Kidney glomerular epithelial cell (primary cell): ENCODE measurements at places on chromosomes 6 and 20.
A peak's percentile ranks its signal among the peaks of the same experiment; 100 is the strongest.

DNA sequence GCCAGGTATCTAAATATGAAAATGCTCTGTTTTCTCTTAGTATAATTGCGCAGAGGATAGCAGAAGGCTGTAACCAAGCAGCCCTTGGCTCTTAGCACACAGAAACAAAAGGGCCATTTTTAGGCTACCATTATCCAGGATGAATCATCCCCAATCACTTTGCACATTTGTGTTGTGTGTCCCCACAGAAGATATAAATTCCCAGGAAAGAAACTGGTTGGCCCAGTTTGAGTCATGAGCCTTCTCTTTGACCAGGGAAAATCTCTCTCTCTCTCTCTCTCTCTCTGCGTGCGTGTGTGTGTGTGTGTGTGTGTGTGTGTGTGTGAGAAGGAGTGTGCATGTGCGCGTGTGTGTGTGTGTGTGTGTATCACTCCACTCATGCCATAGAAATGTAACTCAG lies 178.5 kb downstream of the FRK start:
- no peak for DNase-seq

DNA sequence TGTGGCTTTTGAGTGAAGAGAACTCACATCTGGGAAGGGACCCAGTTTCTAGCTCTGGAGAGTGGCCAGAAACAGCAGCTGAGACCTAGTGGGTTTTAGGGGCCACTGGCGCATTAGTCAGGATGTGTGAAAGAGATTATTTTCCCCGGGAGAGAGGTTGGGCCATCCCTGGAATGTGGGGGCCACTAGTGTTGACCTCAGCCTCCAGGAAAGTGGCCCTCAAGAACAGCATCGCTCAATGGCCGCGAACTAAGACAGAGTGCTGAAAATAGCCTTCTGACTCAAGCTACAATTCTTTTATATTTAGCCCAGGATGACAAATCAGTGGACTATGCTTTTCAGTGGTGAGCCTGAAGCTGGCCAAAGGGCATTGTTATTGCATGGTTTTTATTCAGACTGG lies 210.4 kb upstream of the RNF24 start:
- DNase-seq = peak; percentile 94

DNA sequence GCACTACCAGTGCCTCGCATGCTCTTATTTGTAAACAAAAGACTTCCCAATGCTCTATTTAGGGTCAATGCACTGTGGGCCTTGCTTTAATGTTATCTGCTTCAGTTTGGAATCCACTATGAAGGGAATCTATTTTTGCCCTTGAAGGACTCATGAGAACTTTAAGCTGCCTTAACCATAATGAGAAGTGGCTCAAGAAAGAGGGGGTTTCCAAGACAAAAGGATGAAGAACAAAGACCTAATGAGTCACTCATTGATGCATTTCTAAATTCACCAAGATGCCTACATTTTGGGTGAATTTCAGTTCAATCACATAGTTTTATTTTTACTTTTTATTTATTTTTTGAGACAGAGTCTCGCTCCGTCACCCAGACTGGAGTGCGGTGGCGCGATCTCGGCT lies 228.2 kb downstream of the LY86 start:
- DNase-seq = no peak

- DNase-seq = no peak
Measured at GRCh38 chr20:51275826-51276225, 252.9 kb upstream of the KCNG1 start.

GRCh38 chr6:127436578-127437110 lies 22.5 kb downstream of the KIAA0408 start:
- no peak for DNase-seq

GRCh38 chr6:157335829-157336228 lies 12.5 kb upstream of the TMEM242 start:
- DNase-seq = no peak

DNA sequence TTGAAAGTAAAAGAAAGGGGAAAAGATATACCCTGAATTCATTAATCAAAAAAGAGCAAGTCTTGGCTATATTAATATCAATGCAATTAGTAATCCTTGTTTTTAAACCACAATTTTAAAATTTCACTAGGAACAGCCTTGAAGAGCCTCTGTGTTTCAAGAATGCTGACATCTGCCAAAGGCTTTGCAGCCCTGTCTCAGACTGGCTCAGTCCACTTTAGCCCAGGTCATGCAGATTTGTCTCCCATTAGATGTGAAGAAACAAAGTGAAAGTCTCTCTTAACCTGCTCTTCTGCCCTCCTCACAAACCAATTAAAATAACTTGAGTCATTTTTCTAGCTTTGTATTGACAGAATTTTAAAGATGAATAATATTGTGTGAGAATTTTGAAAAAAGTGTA lies 102.7 kb upstream of the CARMIL1 start:
- DNase-seq = no peak
